ENCODE measurements at places on chromosomes 6 and 20. TPM values are rescaled to one million over a fixed set of nuclear protein-coding genes. Genes with fewer than 3 reads are reported as not detected.

Gene CPXM1
- not detected for total RNA-seq

Gene RIPPLY2
- not detected for total RNA-seq

Gene SPATA25
- 0.75 TPM for total RNA-seq

Gene GPR6
- not detected for total RNA-seq

Gene WFDC5
- total RNA-seq = not detected

Gene NFATC2
- total RNA-seq = 1.5 TPM

Gene WFDC12
- not detected for total RNA-seq

Gene HCRTR2
- not detected for total RNA-seq

Gene DTD1
- total RNA-seq = 98.3 TPM

Gene CRISP2
- not detected for total RNA-seq

Gene HAO1
- total RNA-seq = not detected

Gene LY86
- total RNA-seq = not detected

Gene CALHM5
- total RNA-seq = 8.5 TPM

Gene CRISP3
- not detected for total RNA-seq

Gene CCDC170
- 0.09 TPM for total RNA-seq

Gene MTFR2
- total RNA-seq = 1.5 TPM

Gene BTN3A1
- 16.5 TPM for total RNA-seq

Gene TRERF1
- under 0.01 TPM for total RNA-seq

Gene IRF4
- total RNA-seq = not detected

Gene RBM24
- total RNA-seq = 3.3 TPM

All from endothelial cell of coronary artery (primary cell).